ENCODE measurements at places on chromosomes 1 and 21. TPM values are rescaled to one million over a fixed set of nuclear protein-coding genes. Genes with fewer than 3 reads are reported as not detected.

CASQ1 gene
- under 0.01 TPM for total RNA-seq

HHAT gene
- 4.0 TPM for total RNA-seq

COX20 gene
- 18.6 TPM for total RNA-seq

ITLN2 gene
- 1.4 TPM for total RNA-seq

PRRX1 gene
- 101 TPM for total RNA-seq

Measured in regular cardiac myocyte (primary cell).